ENCODE measurements at places on chromosomes 5 and 9.

DNA sequence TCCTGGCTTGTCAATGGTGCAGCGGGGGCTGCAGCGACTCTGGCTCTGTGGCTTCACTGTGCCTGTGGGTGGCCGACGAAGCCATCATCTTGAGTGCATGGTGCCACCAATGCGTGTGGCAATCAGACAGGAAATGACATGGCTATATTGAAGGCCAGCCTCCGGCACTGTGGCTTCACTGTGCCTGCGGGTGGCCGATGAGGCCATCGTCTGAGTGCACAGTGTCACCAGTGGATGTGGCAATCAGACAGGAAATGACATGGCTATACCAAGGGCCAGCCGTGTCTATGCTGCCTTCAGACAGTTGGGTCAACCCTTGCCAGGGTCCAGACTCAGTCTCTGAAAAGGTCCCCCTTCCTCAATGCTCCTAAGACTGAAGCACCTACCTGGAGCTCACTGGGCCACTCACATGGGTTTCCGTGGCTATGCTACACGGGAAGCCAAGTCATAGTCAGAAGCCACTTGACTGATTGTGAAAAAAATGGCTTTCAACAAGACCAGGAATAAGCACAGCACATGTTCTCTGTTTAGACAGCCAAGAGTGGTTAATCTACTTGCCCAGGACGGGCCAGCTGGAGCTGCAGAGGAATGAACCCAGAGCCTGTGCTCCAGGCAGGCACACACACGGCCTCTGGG, 67.5 kb upstream of the S1PR3 start:
- no peak for DNase-seq

- no peak for DNase-seq
Measured at GRCh38 chr9:101536351-101536750, 2.7 kb downstream of the RNF20 start.

- no peak for DNase-seq
Measured at GRCh38 chr5:130476325-130476724, 572.1 kb downstream of the CHSY3 start.

GRCh38 chr5:83921666-83922193, 201.1 kb upstream of the HAPLN1 start:
- no peak for DNase-seq

- no peak for DNase-seq
Measured at GRCh38 chr5:80760680-80761079, 105.9 kb upstream of the DHFR start.

GRCh38 chr5:42951293-42951840, 88.8 kb downstream of the ANXA2R start:
- peak; percentile 72 for DNase-seq

- no peak for DNase-seq
Measured at GRCh38 chr5:175692235-175692995, 34.5 kb downstream of the HRH2 start.

- DNase-seq = no peak
Measured at GRCh38 chr5:61344187-61344944, 12.3 kb downstream of the ZSWIM6 start.

GRCh38 chr9:126334721-126335621, 8.3 kb downstream of the MVB12B start:
- no peak for DNase-seq

- DNase-seq = no peak
Measured at GRCh38 chr9:98657897-98658296, 50.8 kb downstream of the GABBR2 start.

- DNase-seq = no peak
Measured at GRCh38 chr9:2420543-2420942, 201.0 kb upstream of the VLDLR start.

DNA sequence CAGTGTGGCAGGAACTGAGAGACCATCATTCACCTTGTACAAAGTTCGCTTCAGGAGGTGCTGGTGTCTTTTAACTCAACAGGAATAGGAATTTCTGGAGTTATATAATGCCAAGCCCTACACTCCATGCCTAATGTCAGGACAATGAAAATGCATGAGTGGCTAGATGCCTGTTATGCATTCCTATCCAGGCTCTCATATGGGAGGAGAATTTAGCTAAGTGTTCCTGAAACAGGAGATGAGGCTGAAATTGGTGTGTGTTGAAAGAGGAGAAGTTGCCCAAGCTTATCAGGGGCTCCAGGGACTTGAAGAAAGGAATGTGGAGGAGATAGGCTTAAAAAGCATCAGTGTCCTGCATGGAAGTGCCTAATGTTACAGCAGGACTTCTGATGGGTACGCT, 26.8 kb upstream of the PRUNE2 start:
- no peak for DNase-seq

- DNase-seq = no peak
Measured at GRCh38 chr9:128640603-128641002, 16.0 kb downstream of the DYNC2I2 start.

- no peak for DNase-seq
Measured at GRCh38 chr5:93591323-93591945, 8.4 kb downstream of the NR2F1 start.

- no peak for DNase-seq
Measured at GRCh38 chr9:100911273-100911672, 117.3 kb upstream of the PLPPR1 start.

- DNase-seq = no peak
Measured at GRCh38 chr9:5357431-5358105, 17.9 kb upstream of the RLN1 start.

DNA sequence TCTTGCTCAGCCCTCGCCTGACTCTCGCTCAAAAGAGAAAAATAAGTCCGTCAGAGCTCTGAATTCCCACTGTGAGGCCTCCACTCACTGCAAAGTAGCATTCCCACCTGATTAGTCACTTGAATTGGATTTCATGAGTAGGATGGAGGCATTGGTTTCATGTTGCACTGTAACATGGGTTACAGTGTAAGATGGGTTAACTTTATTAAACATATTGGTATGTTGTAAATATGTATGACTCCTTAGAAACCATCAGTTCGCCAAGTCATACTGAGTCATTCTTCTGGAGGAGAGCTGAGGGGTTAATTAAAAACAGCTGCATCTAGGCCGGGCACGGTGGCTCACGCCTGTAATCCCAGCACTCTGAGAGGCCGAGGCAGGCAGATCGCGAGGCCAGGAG, 93.8 kb upstream of the BNC2 start:
- no peak for DNase-seq

- DNase-seq = no peak
Measured at GRCh38 chr5:35338157-35338453, 107.8 kb upstream of the PRLR start.

DNA sequence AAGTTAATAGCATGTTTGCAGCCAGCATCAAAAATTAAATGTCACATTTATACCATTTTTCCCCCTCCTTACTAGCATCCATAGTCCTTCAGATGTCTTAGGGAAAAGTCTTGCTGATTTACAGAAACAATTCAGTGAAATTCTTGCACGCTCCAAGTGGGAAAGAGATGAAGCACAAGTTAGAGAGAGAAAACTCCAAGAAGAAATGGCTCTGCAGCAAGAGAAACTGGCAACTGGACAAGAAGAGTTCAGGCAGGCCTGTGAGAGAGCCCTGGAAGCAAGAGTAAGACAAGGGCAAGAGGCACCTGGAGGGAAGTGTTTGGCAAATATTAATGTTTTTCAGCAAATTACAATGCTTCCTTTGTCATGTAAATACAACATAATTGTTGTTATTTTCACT, 60.4 kb downstream of the RAB14 start:
- no peak for DNase-seq
